ENCODE measurements at places on chromosomes 6 and 20. TPM values are rescaled to one million over a fixed set of nuclear protein-coding genes. Genes with fewer than 3 reads are reported as not detected.

DNA sequence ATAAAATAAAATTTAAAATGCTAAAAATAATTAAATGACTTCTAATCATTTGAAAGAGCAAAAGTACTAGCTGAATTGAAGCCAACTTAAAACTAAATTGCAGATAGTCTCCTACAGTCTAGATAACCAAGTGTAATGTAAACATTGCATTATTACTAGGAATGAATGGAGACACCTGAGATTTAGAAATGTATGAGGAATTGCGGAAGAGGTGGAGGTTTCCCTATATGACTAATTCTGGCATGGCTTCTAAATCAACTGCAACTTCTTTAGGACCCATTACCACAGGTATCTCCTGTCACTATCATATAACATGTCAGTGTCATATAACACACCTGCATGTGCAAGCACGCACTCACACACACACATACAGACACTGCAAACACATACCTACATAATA is 13.2 kb upstream of the GPR6 start:
- no peaks in the 10 kb centered on the region for H3K27me3 ChIP-seq
- H3K4me1 ChIP-seq, result peaks cover 10% of the 10 kb centered on the region
- H3K36me3 ChIP-seq, result no peaks in the 10 kb centered on the region
- H3K27ac ChIP-seq, result no peak overlapping the region

DNA sequence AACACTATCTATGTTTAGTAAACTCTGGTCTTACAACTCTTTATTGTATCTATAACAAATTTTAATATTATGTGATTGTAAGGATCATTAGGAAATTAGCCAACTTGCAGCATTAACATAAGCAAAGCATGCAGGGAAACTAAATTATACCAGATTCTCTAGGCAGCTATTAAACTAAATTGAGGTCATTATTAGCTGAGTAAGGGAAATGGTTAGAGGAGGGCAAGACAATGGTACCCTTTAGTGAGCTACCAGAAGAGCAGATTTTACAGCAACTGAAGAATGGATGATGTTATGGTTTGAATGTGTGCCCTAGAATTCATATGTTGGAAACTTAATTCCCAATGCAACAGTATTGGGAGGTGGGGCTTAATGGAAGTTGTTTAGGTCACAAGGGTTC is 79.1 kb downstream of the SMPDL3A start:
- no peak for DNase-seq
- no peak overlapping the region for H3K4me3 ChIP-seq
- no peak overlapping the region for H3K27ac ChIP-seq

DNA sequence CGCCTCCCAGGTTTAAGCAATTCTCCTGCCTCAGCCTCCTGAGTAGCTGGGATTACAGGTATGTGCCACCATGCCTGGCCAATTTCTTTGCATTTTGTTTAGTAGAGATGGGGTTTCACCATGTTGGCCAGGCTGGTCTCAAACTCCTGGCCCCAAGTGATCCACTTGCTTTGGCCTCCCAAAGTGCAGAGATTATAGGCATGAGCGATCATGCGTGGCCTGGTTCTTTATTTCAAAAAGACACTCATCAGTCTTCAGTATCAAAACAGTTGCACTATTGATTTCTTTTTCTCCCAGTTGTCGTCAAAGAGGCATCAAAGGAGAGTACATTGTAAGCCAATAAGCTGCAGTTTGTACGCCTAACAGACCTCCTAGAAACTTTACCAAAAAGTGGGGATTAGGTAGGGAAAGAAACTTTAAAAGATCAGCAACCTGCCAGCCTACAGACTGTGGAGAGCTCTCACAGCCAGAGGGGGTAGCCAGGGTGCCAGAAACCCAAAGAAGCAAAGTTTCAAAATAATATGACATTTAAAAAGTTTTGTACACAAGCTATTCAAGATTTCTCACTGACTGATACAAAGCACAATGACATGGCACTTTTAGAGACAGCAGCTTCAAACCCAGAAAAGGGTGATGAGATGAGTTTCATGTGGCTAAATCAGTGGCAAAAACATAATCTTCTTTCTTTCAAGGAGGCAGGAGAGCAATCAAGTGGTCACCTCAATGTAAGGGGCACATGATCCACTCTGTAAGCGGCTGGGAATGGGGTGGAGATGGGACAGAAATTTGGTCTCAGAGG is 83.0 kb upstream of the RALY start:
- H3K27ac ChIP-seq, result 0 out of 2 replicates have a peak overlapping the region, but pooled peaks have one; percentile 6
- DNase-seq, result no peak
- H3K27me3 ChIP-seq, result no peaks in the 10 kb centered on the region
- H3K36me3 ChIP-seq, result no peaks in the 10 kb centered on the region

GRCh38 chr6:25965058-25965457 is 2.5 kb downstream of the TRIM38 start:
- H3K4me1 ChIP-seq, result peaks cover 13% of the 10 kb centered on the region
- no peak overlapping the region for H3K27ac ChIP-seq
- DNase-seq, result no peak
- no peak overlapping the region for H3K4me3 ChIP-seq
- H3K27me3 ChIP-seq, result no peaks in the 10 kb centered on the region

The SNX9 gene
- total RNA-seq, result 27.4 TPM

The ZDHHC14 gene
- 5.7 TPM for total RNA-seq

The EFCAB8 gene
- total RNA-seq, result 0.06 TPM

The NCOA7 gene
- total RNA-seq, result 8.5 TPM

The MCCD1 gene
- not detected for total RNA-seq

The TTLL9 gene
- not detected for total RNA-seq

The ERGIC3 gene
- total RNA-seq, result 273 TPM

All from SJSA1 (cell line).